Foreskin fibroblast (primary cell): ENCODE measurements at places on chromosomes 1 and 21.

- DNase-seq = no peak
Observed at GRCh38 chr1:115592264-115592663, 49.5 kb upstream of the VANGL1 start.

DNA sequence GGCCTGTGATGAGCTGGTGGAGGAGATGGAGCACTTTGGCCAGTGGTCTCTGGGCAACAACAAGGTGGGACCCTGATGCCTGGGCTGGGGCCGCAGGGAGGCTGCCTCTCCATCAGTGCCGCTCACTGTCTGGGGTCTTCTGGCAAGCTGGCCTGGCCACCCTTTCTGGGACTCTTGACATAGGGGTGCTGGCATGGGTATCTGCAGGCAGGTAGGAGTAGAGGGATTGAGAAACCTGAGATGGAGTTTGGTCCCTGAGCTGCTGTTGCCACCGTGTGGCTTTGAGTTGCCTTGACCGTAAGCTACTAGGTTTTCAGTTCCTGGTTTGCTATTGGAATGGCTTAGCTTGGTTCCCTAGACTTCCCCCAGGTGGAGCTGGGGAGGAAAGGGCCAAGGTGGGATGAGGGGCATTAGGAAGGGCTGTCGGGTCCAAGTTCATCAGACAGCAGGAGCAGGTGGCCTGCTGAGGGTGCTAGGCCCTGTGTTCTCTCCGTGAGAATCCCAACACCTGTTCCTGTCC lies 13.2 kb upstream of the MFN2 start:
- no peak for DNase-seq

GRCh38 chr1:201360901-201361651 lies 16.4 kb downstream of the TNNT2 start:
- no peak for DNase-seq

DNA sequence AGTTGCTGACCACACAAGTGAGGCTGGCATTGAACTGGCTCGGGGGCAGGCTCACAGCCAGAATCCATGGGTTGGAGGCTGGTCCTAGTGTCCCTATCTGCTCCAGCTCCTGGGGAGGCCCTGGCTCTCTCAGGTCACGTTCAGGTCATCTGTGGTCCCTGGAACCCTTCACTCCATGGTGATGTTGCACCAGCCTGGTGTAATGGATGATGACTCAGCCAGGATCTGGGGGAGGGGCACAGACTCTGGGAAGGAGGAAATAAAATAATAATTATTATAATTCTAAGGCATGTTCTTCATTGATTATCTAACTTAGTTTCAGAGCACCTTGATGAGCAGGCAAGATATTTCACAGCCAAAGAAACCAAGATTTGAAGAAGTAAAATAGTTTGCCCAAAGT lies 26.6 kb upstream of the FCRL4 start:
- no peak for DNase-seq

- no peak for DNase-seq
Observed at GRCh38 chr1:29631361-29631760, 395.0 kb downstream of the PTPRU start.

DNA sequence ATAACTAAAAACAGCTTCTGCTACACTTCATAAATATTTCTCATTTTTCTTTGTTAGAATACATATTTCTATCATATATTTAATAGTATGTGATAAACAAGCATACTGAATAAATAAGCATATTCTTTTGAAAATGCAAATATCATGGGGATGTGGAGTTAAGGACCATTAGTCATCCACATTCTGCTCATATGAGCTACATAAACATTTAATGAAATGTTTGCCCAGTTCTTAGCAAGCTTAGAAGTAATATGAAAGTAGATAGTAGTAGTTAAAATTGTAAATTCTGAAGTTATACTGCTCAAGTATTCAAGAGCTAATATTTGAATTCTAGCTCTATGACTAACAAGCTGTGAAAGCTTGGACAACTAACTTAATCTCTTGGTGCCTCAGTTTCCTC lies 10.1 kb upstream of the GORAB start:
- peak; percentile 51 for DNase-seq

- no peak for DNase-seq
Observed at GRCh38 chr1:236748268-236748870, 46.7 kb upstream of the MTR start.

GRCh38 chr1:115331558-115332331 lies 6.3 kb downstream of the NGF start:
- peak; percentile 52 for DNase-seq

DNA sequence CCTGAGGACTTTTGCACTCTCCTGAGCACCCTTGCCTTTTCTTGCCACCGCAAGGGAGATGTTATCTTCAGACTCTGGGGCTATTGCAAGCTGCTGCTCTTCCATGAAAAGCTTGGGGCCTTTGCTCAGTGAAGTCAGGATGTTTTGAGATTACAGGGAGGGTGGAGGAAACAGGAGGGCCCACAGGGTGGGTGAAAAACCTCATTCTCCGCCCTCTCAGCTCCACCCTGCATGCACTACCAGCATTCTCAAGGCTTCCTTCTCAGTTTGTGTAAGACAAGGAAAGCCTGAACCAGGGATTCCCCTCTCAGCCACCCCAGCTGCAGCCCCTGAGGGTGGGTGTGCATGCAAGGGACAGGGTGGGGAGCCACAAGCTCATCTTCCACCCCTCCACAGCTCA lies 25.8 kb upstream of the ZNF648 start:
- DNase-seq = no peak

- DNase-seq = no peak
Observed at GRCh38 chr1:232940262-232940661, 10.1 kb upstream of the NTPCR start.

GRCh38 chr1:53644496-53644895 lies 94.5 kb downstream of the GLIS1 start:
- no peak for DNase-seq

GRCh38 chr1:113389359-113389952 lies 859 bp upstream of the MAGI3 start:
- DNase-seq = no peak

GRCh38 chr1:47226121-47226838 lies 5.7 kb downstream of the TAL1 start:
- no peak for DNase-seq

DNA sequence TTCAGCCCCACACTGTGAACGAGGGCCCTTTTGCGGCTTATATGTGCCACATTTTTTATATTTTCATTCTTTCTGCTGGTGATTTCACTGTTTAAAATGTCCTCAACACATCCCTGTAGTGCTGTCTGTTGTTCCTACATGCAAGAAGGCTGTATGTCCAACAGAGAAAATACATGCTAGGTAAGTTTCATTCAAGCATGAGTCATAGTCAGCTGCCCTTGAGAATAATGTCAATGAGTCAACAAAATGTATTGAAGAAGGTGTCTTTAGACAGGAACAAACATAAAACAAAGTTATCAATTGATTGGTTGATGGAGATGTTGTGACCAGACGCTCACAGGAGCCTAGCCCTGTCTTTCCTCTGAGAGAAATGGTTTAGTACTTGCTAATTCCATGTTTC lies 553.4 kb downstream of the PLPP3 start:
- DNase-seq = peak; percentile 21

GRCh38 chr1:234690872-234691271 lies 80.9 kb upstream of the IRF2BP2 start:
- DNase-seq = no peak

- no peak for DNase-seq
Observed at GRCh38 chr21:25441835-25442234, 165.4 kb downstream of the MRPL39 start.

- peak; percentile 91 for DNase-seq
Observed at GRCh38 chr21:41627428-41627827, 119.5 kb upstream of the TMPRSS2 start.

DNA sequence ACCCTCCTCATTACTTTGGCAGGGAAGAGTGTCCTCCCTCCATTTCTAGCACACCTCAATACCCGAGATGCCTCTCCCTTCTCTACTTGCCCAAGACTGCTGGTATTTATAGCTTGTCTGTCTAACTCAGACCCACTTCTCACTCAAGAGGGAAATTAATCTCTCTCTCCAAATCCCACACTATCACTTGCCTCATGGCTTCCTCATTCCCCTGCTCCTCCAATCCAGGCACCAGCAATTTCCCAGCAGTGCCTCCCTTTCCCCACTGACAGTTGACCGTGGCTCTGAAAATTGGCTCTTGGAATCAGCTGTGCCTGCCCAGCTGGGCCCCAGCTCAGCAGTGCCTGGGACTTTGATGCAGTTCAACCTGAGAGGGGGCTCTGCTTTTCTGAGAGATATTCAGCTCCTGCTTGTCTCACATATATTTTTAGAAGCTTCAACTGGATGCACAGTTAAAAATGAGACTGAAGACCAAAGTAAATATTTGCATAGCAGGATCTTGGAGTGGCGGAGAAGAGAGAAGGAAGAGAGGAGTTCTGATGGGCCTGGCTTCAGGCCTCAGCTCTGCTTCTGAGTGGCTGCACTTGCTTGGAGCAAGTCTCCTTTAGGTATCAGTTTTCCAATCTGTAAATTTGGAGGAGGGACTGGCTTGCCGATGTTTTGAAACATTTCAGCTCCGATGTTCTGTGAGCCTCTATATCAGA lies 81.1 kb upstream of the SPATA6 start:
- no peak for DNase-seq
